Effector memory CD8-positive, alpha-beta T cell (primary cell): ENCODE measurements at places on chromosomes 16 and 17.

GRCh38 chr17:2017274-2017941, 7.7 kb downstream of the RTN4RL1 start:
- DNase-seq = no peak

GRCh38 chr16:10923650-10924214, 18.5 kb downstream of the DEXI start:
- no peak for DNase-seq

GRCh38 chr17:67831268-67831667, 6.0 kb downstream of the BPTF start:
- DNase-seq = no peak

GRCh38 chr17:56995766-56996165, 17.8 kb downstream of the SCPEP1 start:
- no peak for DNase-seq
